ENCODE measurements at places on chromosomes 16 and 17.

DNA sequence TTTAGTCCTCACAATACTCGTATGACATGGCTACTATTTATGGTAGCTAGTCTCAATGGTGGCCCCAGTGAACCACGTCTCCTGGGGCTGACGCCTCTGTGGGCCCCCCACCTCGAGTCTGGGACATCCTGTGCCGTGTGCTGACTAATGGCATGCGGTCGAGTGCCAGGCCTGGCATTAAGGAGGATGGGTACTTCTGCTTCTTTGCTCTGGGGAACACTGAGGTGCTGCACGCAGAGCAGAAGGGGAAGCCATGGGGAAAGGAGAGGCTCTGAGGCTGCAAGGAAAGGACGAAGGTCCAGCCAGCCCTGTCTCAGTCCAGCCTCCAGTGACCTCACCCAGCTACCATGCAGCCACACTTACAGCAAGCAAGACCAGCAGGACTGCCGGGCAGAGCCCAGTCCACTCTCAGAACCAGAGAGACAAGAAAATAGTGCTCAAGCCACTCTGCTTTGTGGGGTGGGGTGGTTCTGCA lies 5.7 kb upstream of the MPRIP start:
- no peak for DNase-seq

DNA sequence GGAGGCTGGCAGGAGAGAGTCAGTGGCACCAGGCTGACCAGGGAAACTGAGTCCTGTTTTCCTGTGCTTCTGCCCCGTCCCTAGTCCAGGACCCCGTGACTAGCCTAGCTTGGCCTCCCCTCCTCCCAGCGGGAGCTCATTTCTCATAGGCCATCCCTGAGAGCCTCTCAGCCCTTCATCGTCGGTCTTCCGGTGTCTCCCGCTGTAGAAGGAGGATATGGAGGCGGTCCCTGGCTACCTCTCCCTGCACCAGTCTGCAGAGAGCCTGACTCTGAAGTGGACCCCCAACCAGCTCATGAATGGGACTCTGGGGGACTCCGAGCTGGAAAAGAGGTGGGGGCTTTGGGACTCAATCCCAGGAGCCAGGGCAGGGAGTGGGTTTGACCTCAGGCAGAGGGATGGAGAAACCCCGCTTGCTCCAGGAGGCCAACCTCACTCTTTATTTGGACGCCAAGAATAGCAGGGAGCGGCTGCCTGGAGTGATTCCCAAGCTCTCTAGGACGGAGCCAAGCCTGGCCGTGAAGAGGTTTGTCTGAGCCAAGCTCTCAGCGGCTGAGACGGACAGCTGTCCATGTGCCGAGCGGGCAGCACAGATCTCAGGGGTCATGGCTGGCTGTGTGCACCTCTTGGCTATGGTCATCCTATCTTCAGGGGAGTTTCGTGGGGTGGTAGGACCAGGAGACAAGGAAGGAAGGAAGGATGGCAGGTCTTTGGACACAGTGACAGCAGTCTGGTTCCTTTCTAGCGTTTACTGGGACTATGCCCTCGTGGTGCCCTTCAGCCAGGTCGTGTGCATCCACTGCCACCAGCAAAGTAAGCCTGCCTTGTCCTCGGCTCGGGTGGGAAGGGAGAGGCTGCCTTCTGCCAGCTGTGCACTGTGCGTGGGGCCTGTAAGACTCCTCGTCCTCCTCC lies 26.8 kb downstream of the SGSM2 start:
- no peak for DNase-seq

GRCh38 chr16:56237451-56237930 lies 46.2 kb downstream of the GNAO1 start:
- DNase-seq: no peak

GRCh38 chr17:78974635-78975591 lies 4.8 kb downstream of the LGALS3BP start:
- no peak for DNase-seq

GRCh38 chr16:79871906-79872305 lies 271.4 kb upstream of the MAF start:
- no peak for DNase-seq

GRCh38 chr16:68406458-68407152 lies 41.7 kb downstream of the SMPD3 start:
- no peak for DNase-seq

DNA sequence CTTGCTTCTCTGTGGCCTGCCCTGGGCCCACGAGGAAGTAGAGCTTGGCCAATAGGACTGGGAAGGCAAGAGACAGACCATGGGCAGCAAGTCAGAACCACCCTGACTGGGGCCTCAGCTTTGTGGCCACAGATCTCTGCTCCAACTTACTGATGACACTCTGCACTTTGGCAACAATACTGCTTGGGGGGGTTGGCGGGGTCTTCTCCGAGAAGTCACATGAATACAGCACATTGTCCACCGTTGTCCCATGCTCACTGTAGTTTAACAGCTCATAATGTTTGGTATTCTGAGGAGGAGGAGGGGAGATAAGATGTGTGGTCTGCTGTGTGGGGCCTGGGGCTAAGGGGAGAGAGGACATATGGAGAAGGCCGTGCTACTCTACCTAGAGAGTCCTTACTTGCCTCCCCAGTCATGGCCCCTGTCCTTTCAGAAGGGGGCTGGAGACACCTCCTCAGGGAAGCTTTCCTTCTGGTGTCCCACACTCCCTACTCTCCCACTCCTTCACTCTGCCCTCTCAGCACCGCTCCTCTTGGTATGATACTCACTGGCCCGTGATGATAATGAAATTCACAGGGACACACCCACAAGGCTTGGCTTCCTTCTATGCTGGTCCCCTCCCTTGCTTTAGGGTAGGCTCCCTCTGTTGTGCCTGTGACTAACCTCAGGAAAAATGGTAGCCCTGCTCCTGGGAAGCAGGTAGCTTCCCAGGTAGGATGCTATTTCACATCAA lies 4.0 kb upstream of the DHRS13 start:
- DNase-seq: no peak

DNA sequence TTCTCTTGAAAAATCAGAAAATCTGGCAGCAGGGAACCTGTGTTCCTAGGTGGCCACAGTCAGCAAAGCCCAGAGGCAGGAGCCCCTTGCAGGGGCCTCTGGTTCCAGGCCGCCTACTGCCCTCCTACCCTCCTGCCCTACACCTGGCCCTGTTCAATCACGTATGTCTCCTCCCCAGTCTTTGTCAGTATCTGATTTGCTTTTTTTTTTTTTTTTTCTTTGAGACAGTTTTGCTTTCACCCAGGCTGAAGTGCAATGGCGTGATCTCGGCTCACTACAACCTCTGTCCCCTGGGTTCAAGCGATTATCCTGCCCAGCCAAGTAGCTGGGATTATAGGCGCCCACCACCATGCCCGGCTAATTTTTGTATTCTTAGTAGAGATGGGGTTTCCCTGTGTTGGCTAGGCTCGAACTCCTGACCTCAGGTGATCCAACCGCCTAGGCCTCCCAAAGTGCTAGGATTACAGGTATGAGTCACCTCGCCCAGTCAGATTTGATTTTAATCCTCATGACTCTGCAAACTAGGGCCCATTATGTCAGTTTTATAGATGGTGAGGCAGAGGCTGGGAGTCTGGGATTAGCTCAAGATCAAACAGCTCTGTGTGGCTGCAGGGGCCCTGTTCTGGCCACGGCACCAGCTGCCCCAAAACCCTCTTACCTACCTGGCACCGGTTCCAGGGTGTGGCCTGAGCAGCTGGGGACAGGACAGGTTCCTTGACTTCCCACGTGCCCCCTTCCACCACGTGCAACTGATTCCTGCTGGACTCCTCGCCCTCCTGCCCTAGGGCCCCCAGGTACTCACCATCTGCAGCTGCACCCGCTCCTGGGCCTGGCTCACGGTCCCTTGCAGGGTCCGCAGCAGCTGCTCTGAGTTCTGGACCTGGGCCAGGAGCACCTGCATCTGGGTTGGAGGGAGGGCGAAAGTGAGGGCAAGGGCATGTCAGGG lies 14.7 kb downstream of the RABEP2 start:
- no peak for DNase-seq

DNA sequence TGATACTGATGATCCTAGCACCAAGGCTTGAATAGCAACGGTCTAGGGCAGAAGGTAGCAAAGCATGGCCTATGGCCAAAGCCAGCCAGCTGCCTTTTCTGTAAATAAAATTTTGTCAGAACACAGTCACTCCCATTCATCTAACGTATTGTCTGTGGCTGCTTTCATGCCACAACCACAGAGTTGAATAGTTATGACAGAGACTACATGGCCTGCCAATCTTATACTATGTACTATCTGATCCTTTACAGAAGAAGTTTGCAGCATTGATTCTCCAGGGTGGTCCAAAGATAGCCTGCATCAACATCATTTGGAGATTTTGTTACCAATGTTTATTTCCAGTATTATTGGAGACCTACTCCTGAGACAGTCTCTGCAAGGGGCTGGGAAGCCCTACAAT lies 19.9 kb upstream of the MMD start:
- DNase-seq: no peak

DNA sequence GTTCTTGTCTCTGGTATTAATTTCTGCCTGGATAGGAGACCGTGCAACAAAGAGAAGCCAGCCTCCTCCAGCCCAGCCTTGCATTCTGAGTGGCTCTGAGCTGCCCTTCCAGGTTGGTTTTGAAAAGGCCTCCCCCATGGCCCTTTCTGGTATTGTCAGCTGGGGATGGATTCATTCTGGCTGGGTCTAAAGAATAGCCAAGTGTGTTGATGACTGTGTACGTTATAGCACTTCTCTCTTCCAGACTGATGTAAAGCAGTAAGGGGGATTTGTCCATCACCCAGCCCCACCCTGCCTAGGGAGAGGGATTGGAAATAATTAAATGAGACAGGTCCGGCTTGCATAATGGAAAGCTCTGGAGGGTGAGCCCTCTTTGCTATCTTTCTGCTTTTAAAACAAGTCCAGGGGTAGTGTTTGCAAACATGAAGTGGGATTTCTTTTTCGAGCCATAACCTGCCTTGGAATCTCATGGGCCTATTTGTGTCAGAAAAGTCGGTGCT lies 146.4 kb downstream of the MSI2 start:
- DNase-seq: no peak

DNA sequence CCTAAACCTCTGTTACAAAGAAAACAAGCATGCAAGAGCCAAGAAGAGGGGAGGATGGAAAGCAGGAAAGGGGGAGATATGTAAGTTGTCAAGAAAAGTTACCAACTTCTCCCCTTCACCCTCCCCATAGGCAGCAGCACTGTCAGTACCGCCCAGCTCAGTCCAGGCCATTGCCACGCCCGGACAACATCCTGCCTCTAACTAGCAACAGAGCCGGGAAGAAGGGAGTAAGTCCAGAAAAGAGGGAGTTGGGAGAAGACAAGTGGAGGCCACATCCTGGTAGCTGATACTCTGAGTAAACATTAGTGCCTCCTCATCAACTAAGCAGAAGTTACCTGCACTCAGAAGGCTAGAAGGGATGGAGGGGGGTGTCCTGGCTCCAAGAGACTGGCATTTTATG lies 113.6 kb downstream of the SMG6 start:
- no peak for DNase-seq

DNA sequence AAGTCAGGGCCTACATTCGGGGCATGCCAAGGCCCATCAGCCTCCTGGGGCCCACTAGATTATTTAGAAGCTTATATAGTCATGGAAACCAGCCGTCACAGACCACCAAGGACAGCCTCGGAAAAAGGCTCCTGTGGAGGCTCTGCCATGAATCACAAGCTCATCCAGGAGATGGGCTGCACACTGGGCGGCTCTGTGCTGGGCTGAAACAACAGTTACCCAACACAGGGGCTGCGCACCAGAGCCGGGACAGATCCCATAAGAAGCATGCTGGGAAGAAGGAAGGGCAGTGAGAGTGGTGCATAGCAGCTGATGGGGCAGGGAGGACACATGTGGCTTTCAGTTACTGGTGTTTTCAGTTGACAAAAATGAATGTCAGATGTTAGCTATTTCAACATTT lies 67.7 kb upstream of the GSG1L start:
- DNase-seq: no peak

DNA sequence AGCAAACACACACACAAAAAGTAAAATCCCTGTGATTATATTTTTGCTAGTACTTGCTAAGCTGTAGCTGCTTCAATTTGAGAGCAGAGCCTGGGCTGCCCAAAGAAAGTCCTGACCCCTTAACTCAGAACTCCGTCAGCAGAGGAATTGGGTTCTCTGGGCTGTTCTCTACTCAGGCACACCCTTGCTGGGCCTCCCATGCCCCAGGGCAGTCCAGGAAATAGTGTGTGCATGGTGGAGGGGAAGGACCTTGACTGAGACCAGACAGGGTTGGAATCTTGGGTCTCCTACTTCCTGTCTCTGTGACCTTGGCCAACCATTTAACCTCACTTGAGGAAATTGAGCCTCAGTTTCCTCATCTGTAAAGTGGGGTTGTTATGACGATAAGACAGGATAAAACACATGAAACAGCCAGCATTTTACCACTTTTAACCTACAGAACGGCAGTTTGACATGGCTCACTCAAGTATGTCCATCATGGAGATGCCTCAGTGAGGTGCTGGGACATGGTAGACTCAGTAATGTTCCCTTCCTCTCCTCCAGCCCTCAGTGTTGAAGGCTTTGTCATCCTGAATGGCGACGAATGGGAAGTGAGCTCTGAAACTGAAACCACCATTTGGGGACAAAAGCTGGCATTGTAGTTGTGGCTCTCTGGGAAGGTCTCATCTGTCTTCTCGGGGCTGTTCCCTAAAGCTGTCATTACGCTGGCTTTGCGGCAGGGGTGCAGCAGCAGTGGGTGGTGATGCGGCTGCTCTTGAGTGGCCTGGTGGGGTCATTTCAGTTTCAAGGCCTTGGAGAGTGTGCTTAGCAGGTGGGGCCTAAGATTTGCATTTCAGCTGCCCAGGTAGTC lies 74.9 kb downstream of the CMIP start:
- no peak for DNase-seq

- DNase-seq: no peak
Observed at GRCh38 chr17:9406046-9406606, 169.5 kb downstream of the STX8 start.

DNA sequence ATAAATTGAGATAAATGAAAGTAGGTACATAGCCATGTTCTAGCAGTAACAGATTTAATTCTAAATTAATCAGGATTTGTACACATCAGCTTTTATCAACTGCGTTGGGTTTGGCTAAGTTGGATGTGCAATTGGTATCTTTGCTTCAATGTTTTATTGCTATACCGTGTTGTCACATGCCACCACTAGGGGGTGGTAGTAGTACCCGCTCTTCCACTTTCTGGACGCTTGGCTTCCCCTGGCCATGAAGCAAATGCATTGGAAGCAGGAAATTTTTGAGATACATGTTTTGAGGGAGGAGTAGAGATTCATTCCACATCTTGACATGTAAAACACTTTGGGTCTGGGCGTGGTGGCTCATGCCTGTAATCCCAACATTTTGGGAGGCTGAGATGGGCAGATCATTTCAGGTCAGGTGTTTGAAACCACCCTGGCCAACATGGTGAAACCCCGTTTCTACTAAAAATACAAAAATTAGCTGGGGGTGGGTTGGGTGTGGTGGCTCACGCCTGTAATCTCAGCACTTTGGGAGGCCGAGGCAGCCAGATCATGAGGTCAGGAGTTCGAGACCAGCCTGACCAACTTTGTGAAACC lies 58.6 kb downstream of the EMP2 start:
- peak; percentile 10 for DNase-seq

- DNase-seq: no peak
Observed at GRCh38 chr16:88613293-88613692, 25.1 kb upstream of the IL17C start.

DNA sequence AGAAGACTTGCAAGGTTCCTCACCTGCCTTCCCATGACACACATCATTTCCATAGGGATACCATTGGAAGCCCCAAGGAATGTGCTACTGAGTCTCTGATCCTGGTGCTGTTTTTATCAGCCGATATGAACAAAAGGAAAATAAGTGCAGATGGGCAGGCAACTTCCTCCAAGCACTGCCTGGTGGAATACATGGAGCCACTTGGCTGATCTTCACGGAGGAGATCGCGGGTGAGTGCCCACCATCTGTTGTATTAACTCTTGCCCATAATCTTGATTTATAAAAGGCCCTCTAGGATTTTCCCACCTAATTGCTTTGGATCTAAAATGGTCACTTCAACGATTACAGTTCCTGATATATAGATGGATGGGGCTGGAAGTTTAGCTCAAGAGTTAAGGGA lies 24.7 kb upstream of the CDRT15 start:
- no peak for DNase-seq
